ENCODE measurements at places on chromosomes 4 and X.

DNA sequence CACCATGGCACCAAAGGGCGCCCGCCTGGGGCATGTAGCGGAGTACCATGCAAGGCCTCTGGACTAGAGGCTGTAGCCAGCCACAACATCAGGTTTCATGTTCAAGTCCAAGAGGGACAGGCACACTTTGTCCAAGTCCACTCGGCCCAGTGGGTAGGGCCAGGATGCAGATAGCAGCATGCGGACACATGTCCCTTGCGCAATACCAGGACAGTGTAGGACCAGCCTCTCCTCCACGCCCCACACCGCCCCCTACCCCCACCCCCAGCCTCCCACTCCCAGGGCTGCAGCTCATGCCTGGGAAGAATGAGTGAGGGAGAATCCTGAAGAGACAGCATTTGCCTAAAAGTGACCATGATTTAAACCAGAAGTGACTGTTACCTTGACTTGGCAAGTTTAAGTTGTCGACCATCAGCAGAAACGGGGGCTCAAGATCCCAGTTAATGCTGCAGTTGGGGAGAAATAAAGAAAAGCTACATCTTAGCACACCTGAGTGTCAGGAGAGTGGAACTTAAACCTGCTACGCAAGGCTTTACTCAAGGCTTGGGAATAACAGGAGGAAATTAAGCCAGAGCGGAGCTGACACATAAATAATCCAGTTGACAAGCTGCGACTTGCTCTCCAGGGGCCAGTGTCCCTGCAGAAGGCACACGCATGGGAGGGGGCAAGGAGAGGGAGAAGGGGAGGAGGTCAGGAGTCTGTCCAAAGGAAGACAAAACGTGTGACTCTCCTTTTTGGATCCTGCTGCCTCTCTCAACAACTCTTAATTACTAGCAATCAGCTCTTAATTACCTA, 221.7 kb downstream of the BCOR start:
- DNase-seq, result no peak

GRCh38 chr4:64780664-64781063, 371.4 kb upstream of the TECRL start:
- no peak for DNase-seq

DNA sequence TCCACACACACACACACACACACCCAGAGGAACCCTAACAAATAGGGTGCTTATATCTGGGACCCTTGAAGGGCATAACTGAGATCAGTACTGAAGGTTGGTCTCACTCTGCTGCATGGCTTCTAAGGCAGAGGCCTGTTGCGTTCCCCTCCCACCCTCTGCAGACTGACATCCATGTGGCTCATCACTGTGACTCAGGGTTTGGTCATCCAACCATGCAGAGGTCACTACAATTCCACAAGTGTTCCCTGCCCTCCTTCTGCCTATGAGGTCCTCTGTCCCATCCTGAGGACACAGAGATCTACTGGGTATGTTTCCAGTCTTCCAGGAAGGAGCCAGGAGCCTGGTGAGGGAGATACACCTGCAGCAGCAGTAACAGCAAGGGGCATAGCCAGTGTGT, 55.8 kb downstream of the XAGE2 start:
- DNase-seq, result no peak

DNA sequence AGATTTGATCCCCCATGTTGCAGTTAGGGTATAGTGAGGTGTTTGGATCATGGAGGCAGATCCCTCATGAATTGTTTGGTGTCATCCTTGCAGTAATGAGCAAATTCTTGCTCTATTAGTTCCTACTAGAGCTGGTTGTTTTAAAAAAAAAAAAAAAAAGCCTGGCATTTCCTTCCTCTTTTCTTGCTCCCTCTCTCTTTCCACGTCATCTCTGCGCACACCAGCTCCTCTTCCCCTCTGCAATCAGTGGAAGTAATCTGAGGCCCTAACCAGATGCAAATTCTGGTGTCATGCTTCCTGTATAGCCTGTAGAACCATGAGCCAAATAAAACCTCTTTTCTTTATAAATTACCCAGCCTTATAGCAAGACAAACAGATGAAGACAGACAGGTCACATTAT, 24.5 kb downstream of the WDR17 start:
- no peak for DNase-seq

- DNase-seq, result no peak
Measured at GRCh38 chr4:161522031-161522430, 641.8 kb downstream of the FSTL5 start.

- no peak for DNase-seq
Measured at GRCh38 chr4:84914686-84915395, 51.6 kb downstream of the WDFY3 start.

- DNase-seq, result no peak
Measured at GRCh38 chr4:576245-576821, at the start of gene TMEM271. TMEM271 (minus strand) TSS chr4:576295; CDS start chr4:576062, 233 bp downstream.

DNA sequence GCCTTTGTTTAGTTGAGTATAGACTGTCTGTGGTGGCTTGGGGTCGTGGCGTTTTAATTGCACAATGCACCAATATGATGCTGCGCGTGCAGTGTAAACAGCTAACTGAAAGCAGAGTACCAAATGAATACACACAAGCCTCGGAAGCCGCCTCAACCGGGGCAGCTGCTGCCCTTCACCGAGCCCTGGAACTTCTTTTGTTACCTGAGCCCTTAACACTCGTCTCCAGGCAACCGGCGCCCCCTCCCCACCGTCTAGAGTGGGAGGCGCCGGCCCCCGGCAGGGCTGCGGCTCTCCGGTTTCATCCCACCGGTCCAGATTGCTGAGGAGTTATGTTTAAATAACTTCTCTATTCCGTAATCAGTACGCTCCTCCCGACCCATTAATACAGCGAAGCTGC, 173.2 kb upstream of the TBL1X start:
- DNase-seq, result no peak

- no peak for DNase-seq
Measured at GRCh38 chr4:41384992-41385391, 128.3 kb downstream of the UCHL1 start.

DNA sequence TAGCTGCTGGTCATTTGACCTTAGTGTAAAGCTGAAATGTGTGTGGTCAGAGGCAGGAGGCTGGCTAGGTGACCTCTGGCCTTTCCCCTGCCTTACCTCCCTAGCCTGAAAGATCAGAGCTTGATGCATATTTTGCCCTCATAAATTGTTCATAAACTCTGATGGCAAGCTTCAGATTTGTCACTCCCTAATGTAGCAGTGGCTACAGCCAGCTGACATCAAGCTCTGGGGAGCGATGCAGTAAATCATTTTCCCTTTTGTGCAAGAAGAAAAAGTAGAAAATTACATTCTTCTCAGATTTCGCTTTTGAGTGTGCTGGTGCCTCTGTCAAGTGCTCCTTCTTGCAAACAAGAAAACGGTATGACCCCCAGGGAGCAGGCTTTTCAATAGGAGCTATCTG, 87.7 kb upstream of the MAGEA4 start:
- DNase-seq, result no peak

DNA sequence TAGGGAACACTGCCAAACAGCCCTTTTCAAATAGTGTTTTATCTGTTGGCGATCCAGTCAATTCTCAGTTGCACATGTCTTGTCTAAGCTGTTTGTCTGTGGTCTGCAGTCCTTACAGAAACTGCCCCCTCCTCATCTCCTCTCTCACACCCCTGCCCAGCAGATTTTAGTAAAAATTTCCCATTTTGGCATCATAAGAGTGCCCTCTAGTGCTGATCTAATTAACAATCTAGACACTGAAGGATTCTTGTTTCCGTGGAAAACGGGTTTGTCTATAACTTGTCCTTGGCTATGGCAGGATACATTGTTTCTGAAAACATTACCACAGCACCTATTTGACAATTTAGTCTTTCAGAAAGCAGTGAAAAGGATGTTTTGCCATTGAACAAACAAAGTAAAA, 227.2 kb upstream of the MBNL3 start:
- no peak for DNase-seq

DNA sequence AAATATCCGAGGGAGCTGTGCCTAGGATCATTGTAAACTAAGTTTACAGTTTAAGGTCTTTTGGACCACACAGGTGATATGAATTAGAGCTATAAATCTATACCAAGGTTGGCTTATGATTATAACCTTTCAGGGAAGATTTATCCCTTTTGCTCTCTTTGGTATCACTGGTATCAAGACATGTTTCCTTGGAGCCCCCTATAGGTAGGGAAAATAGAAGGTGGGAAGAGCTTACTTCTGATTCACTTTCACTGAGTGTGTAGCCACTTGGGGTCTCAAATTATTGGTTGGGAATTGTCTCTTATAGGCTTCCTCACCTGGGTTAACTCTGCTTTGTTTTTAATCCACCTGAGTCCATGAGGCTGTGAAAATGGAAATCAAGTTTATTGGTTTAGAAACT, 262.1 kb upstream of the NR3C2 start:
- no peak for DNase-seq

DNA sequence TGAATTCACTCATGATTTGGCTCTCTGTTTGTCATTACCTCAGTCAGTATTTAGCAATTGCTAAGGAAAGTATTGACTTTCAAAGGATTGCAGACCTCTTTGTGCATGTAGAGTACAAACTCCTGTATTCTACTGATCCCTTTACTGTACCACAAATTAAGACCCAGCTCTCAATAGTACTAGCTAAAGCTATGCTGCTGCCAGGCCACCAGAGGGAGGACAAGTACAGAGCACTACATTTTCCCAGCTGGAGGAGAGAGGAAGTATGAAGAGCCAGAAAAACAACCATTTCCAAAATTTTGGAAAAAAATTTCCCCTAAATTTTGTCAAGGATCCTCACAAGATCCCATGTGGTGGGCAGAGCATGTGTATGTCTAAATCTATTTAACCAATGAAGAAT, 175.0 kb upstream of the MTMR8 start:
- no peak for DNase-seq

GRCh38 chr4:31360786-31361185, 640.6 kb downstream of the PCDH7 start:
- no peak for DNase-seq

- no peak for DNase-seq
Measured at GRCh38 chr4:109321232-109321631, 18.8 kb upstream of the COL25A1 start.

GRCh38 chr4:119873132-119873531, 193.5 kb downstream of the MAD2L1 start:
- no peak for DNase-seq

DNA sequence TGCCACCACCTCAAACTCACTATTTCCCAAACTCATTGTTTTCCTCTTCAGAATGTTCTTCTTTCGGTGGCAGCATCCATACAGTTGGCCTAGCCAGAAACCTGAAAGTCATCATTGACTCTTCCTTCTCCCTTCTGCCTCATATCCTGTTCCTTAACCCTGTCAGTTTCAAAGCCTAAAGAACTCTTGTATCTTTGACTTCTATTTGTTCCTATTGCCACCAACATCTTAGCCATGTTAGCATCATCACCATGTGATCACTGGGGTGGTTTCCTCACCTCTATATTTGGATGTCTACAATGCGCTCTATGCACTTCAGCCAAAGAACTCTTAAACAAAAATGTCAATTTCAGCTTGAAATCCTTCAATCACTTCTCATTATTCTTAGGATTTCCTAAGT, 29.0 kb downstream of the DDX60L start:
- DNase-seq, result no peak

- no peak for DNase-seq
Measured at GRCh38 chr4:11730545-11730944, 301.9 kb upstream of the HS3ST1 start.

- DNase-seq, result no peak
Measured at GRCh38 chrX:123236859-123237258, 52.8 kb downstream of the GRIA3 start.

GRCh38 chr4:101464596-101464995, 117.3 kb upstream of the PPP3CA start:
- DNase-seq, result no peak

DNA sequence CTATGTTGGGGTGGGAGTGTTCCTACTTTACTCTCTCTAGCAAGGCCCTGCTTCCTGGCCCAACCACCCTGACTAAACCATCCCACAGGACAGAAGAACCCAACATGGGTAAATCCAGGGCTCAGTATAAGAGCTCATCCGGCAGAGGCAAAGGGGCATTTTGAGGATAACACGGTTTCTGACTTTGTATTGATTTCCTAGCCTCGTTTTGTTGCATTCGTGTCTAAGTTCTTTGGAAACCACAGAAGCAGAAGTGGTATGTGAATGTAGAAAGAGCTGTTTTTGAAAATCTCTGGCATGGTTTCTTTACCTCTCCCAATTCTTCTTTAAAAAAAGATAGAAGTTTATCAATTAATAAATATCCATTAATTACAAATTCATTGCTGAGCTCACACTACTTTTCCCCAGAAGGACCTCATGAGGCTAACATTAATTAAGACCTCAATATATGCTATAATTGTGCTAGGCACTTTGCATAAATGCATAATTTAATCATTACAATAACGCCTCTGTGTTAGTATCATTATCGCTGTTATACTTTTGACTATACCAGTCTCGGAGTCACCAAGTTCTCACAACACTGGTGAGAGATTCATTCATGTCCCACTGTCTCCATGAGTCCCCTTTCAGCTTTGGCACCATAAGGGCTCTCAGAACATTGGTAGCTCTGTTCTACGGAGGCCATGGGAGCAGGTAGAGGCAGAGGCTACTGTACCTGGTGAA, 5.8 kb upstream of the CLNK start:
- DNase-seq, result no peak

DNA sequence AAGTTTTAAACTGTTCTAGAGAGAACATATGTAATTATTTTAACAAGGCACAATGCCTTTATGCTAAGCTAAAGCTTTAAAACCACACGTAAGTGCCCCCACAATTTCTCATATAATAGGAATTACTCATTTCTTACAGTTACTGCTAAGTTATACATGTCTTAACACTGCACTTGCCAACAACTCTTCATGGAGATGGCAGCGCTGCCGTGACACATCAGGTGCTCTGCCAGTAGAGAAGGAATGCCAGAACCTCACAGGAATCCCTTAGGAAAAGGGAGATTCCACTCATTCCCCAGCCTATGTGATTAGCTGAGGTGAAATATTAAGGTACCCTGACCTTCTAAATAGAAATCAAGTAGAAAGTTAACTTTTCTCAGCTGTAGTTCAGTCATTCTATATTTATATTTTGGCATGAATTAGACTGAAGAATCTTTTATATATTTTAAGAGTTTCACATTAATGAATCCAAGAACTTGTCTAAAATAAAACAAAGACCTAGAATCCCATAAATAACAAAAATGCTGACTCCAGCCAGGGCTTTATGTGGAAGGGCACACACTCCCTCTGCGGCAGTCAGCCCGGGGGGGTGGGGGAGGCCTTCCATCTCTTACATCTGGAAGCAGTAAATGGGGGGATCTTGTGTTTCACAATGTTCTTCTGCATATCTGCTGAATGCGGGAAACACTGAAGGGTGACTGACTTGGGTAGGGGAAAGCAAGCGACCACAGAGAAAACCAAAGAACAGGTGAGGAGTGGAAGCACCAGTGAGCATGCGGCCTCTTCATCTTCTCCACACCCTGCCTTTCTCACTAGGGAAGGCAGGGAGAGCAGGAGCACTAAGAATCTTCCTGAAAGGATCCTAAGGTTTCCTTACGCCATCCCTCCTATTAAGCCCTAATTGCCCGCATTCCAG, 23.7 kb downstream of the ACSL1 start:
- no peak for DNase-seq

DNA sequence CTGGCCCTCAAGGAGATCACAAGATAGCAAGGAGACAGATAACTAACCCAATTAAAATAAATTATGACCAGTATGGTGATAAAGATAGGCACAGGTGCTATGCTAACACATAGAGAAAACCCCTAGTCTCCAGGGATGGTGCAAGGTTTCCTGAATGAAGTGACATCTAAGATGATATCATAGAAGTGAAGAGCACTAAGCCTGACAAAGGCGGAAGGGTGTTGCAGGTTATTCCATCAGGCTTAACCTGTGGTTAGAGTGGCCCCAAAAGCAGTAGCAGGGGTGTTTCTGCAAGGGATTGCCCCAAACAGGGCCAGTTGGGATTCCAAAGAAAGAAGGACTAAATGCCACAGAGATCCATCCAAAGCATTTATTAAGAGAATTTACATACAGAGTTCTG, 249.2 kb downstream of the IDS start:
- no peak for DNase-seq

All from ascending aorta (tissue), 2 donors.